ENCODE measurements at places on chromosomes 3 and 15.

DNA sequence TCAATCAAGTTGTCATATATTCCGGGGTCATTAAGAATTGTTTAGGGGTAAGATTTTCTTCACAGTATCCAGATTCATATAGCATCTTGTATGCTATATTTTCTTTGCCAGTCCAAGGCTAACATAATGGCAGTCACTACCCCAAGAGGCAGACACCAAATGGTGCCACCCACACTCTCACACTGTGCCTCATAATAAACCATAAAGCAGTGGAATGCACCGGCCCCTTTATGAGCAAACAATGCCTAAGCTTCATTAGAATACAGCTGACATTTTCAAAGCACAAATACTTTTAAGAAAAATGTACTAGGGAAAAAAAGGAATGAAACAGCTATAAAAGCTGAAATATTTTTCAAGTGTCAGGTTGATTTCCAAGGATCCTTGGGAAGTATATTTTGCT is 121.6 kb downstream of the TFDP2 start:
- no peak for DNase-seq

- DNase-seq = peak; percentile 83
Measured at GRCh38 chr3:129276385-129276784, 2.3 kb upstream of the HMCES start.

DNA sequence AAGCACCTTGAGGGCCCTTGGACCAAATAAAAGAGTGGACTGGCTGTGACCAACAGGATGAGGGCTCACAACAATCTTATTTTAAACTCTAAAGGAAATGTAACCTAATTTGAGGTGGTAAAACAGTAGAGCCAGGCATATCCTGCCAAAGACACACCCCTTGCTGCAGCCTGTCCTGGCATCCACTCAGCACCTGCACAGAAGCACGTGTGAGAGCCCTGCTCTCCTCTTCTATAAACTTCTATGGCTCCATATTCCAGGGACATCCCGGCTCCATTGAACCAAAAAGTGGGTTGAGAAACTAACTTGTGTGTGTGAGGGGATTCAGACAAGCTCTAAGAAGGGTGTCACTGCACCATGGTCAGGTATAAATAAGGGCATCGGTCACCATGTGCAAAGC is 190.9 kb upstream of the CHRNA7 start:
- no peak for DNase-seq

DNA sequence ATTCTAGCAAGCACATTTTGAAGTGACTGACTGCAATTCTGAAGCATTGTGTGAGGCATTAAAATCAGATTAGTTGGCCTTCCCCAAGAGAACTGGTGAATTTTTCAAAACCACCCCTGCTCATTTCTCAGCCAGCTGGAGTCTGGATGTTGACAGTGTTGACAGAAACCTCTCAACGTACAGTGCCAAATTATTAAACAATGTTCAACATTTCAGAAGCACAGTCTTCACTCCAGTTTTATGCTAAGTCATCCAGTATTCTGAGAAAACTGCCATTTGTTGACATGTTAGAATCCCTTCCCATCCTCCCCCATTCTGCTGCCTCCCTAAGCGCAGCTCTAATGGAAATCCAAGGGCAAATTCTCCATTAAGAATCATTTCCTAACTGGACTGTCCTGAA is 369.3 kb upstream of the TRIM42 start:
- no peak for DNase-seq

GRCh38 chr3:152656214-152656971 is 178.5 kb upstream of the P2RY1 start:
- no peak for DNase-seq

DNA sequence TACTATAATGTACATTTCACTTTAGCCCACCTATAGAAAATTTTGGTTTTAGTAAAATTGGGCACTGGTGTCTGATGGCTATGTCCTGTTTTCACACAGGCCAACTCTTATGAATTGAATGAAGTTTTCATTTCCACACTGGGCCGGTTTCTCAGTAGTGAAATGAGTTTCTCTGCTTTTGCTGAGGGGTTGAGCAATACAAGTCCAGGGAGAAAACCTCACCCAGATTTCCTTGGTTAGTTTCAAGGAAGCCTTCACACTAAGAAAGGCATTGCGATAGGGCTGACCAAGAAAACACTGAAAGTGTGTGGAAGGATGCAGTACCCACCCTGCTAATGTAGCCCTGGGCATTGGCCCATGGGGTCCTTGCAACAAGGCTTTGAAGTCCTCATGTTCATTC is 331.5 kb upstream of the CFAP20DC start:
- no peak for DNase-seq

GRCh38 chr3:62169906-62170660 is 203.3 kb downstream of the FEZF2 start:
- DNase-seq = no peak

DNA sequence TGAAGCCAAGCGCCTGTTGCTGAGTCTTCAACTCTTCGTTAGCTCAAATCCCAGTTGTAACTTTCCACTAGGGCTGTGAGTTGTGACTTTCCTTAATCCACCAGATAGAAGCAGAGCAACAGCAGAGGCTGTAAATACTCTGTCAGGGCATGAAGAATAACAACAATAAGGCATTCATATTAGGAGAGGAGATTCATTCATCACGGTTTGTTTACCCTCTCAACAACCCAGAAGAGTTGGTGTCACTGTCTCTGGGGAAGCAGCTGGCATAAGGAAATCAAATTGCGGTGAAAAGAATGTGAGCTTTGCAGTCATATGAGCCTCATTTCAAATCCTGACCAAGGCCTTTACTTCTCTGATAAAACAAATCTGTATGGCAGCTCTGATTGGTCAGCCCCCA is 184.8 kb downstream of the SHQ1 start:
- DNase-seq = no peak

- DNase-seq = no peak
Measured at GRCh38 chr3:23128655-23129054, 74.5 kb upstream of the UBE2E2 start.

DNA sequence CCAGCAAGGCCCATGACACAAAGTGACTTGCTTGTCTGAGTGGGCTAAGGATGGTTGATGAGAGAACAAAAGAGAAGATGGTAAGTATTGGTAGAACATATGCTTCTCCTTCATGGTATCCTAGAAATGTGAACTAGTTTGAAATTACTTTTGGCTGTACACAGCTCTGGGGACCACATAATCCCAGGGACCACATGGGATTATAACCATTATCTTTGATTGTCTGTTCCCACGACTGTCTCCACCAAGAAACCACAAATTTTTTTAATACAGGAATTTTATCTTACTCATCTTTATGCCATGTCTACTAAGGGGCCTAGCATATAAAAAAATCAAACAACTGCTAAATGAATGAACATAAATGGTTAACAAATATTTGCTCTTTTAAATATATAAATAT is 155.3 kb upstream of the PRICKLE2 start:
- no peak for DNase-seq

DNA sequence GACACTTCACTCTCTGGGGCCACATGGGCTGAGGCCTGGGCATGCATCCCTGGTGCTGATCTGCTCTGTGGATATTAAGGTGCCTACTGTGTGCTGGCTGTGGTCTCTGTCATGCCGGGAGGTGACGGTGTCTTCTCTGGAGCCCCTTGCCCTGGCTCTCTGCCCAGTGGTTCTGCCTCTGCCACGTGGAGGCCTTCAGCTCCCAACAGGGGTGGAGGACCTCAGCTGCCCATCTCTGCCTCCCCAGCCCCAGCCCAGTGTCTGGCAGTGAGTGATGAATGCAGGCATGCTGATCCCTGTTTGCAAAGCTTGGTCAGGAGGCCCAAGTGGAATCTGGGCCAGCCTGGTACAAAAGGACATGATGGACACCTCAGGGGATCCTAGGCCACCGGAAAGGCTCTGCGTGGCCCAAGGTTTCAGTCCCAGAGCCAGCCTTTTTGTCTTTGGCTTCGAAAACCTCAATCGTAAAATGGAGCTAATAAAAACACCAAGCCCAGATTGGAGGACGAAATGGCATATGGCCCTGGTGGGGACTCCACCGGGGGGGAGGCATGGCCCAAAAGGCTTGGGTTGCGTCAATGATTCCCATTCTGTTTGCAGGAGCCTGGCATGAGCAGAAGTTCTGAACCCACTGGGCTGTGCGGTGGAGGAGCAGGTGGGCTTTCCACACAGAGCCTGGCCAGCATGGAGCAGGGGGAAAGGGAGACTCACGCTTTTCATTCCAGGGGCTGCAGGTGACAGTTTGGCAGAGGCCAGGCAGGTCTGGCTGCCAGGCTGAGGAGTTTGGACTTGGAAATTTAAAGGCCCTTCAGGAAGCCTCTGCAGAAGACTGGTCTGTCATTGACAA is 54.7 kb upstream of the KLF13 start:
- DNase-seq = no peak

DNA sequence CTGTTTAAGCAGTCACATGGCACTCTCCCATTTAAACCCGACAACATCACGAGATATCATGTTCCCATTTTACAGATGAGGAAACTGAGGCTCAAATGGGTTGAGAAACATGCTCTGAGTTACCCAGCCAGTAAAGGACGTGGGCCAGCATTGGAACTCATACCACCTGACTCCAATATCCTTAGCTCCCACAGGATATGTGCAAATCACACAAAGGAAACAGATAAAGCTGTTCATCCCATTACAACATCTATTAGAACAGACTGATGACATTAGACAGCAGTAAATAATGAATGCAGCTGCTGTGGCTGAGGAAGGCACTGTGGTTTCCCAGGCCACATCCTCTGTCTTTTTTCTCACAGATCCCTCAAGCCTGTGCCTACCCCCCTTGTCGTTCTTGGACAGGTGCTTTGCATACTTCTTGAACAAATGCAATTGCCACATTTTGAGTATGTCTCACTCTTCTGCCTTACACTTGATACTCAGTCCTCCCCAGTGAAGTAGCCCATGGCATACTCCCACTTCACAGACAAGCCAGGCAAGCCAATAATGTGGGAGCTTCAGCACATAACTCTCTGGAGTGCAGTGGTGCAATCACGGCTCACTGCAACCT is 17.7 kb downstream of the FRMD4B start:
- peak; percentile 58 for DNase-seq

DNA sequence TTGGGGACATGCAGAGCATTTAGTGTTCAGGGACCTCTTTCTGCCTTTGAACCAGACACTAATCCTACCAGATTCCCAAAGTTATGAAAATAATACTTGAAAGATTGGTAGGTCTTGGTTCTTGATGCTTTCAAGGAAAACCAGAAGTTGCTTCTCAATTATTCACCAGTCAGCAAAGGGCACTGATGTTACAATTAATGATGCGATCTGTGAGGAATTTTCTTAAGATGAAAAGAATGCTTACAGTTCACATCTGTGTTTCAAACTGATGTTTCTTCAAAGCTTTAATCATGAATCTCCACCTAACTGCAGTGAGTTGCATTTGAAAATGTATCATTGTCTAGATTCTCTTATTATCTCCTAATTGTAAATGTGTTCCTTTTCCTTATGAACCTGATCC is 161.0 kb downstream of the NAALADL2 start:
- DNase-seq = no peak

DNA sequence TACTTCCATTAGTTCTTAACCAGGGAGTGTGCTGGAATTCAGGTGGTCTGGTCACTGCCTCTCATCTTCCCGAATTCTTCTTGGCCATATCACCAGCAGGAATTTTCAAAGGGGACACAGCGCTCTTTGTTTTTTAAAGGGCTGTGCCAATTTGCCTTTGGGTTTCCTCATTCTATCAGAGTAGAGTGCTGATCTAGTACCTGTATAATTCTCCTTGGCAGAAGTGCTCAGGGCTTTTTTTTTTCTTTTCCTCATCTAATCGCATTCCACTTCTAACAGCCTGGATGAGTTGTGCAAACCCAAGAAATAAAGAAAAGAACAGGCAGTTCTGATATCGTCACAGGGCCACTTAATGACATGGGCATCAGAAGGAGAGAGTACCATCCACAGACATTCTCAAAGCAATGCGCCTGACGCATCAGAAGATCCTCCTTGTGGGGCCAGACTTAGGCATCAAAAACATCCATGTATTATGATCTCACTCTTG is 121.0 kb downstream of the ASB7 start:
- DNase-seq = peak; percentile 1

DNA sequence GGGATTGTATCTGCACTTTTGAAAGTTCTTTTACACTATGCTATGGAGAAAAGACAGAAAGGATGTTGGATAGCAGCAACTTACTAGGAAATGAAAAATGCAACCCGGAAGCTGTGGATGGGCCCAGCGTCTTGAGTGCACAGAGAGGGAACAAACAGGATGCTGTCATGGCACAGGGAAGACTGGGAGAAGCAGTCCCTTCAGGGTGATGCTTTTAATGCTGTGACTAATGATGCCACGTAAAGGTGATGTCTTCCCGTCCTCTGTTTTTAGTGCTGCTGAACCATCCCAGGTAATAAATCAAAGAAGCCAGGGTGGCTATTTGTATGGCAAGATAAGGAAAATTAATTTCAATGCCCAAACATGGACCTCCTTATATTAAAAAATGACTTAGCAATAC is 437.6 kb downstream of the FOXP1 start:
- no peak for DNase-seq

DNA sequence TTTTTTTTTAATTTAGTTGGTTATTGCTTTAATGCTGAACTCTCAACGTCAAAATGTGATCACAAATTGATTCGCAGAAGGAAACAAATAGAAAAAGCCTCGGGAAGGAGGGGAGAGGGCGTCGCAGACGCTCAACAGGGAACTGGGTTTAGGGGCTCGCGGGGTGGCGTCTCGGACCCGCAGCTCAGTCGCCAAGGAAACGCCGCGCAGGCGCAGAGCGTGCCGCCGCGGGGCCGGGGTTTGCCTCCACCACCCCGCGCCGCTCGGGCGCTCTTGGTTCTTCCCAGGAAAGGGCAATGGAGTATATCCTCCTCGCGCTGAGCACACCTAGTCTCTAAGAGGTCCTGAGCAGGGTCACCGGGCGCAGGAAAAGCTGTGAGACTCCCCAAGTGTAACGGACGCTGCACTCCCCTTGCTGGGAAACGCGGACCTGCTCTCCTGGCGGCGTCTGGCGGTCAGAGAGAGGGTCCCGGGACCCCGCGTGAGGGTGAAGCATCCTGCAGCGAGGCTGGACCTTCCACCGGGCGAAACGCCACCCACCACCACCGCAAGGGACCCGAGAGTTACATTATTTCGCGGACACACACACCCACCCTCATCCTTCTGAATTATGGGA is 753 bp downstream of the PLCH1 start:
- DNase-seq = peak; percentile 63

GRCh38 chr3:155372281-155372680 is 78.8 kb upstream of the STRIT1 start:
- no peak for DNase-seq

GRCh38 chr3:70982700-70983140 is 600.8 kb downstream of the FOXP1 start:
- no peak for DNase-seq

DNA sequence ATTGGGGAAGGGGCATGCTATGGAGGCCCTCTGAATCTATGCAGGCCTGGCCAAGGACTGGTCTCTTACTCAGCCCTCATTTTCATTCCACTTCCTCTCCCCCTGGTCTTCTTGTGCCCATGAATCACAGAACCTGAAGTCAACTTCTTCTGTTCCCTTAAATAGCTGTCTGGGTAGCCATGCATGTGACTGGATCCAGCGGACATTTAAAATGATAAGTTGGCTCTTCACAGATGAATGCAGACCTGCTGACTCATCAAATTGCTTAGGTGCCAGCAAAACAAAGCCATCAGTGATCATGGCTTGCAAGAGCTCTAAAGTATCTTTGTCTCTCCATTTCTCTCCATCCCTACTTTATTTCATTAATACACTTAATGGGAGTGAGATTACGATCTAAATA is 90.1 kb upstream of the CADPS start:
- no peak for DNase-seq

GRCh38 chr3:56005196-56005805 is 463.0 kb downstream of the ERC2 start:
- DNase-seq = no peak

- DNase-seq = peak; percentile 84
Measured at GRCh38 chr15:31435261-31435911, 108.8 kb downstream of the KLF13 start.

- DNase-seq = no peak
Measured at GRCh38 chr3:183381673-183382072, 46.7 kb downstream of the MCF2L2 start.

All from GM10248 (cell line).